Thoracic aorta (tissue), 2 donors: ENCODE measurements at places on chromosomes 6 and 20.

- no peak for DNase-seq
Measured at GRCh38 chr6:3046295-3046694, 22.0 kb upstream of the RIPK1 start.

- no peak for DNase-seq
Measured at GRCh38 chr6:41347378-41348050, 12.1 kb downstream of the NCR2 start.

DNA sequence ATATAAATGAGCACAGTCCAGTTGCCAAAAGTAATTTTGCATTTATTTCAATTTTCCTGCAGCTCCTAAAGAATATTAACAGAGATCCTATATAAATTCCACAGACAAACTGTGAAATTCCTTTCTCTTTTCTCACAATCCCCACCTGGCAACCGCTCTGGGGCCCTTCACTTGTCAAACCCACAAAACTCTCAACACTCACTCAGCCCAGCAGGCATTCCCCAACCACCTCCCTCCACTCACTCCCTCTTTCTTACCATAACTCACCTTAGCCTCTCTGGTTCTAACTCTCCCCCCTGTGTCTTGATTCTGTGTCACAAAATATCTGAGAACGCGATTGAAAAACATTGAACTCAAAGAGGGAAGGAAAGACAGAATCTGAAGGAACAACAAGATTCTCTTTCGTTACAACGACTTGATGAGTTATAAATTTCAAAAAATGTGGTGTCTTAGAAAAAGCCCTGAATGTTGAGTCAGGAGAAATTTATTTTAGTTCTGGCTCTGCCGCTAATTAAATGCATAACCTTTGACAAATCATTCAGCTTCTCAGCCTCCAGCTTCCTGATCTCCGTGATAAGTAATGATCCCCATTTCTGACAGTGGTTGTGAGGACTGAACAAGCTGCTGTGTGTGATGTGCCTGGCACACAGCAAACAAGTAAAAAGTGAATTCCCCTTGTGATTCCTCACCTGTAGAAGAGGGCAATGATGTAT, 87.9 kb downstream of the UNC5CL start:
- DNase-seq = no peak

DNA sequence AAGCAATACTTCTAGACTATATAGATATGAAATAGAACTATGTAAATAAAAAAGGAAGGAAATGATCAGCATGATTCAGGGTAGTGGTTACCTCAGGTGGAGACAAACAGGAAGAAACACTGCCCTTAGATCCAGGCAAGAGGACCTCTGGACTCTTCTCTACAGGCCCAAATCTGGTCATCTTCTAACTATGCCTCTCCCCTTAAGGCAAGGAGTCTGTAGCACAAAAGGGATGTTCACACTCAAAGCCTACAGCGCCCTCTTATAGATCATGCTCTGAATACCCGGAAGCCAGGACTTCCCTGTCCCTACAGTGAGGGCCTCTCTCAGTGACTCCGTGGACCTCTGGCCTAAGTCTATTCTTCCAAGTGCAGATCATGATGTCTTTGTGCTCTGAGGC, 30.4 kb upstream of the HIVEP2 start:
- no peak for DNase-seq

- no peak for DNase-seq
Measured at GRCh38 chr20:1860446-1860845, 34.8 kb upstream of the SIRPA start.

DNA sequence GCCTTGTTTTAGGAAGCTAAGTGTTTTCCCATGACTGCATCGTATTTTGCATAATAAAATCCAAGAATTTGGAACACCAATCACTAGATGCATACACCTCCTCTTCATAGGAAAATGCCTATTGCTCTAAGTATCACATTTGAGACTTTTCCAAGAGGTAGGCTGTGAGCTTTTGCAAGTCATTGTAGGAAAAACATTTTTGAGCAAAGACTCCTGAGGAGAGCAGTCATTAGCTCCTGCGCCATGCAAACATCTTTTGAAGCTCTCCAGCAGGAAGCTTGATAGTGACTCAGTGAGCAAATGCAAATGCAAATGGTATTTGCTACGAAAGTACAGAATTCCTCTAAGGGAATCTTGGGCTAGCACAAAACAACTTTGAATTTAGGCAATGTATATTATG, 750.4 kb downstream of the QKI start:
- no peak for DNase-seq

DNA sequence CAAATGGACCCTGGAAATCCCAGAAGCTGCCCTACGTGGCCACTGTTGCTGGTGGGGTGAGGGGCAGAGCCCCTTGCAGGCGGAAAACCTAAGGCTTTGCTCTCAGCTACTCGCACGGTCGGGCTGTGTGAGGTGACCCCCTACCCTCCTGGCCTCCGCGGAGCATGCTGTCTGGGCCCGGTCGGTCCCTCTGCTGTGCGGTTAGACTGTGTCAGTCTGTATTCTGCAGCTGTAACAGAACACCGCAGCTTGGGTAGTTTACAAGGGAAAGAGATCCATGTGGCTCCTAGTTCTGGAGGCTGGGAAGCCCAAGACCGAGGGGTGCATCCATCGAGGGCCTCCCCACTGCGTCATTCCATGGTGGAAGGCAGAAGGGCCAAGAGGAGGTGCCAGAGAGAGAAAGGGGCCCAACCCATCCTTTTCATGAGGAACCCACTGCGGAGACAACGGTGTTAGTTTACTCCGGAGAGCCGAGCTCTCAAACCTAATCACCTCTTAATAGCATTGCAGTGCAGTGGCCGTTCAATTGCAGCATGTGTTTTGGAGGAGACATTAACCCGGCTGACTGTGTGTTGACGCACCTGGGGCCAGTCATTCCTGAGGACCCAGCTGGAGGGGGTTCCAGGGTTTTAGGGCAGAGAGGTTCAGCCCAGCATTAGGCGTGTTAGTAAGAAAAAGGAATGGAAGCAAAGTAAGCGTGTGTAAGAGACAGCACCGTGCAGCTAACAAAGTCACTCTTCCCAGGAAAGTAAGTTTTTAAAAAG, 18.3 kb downstream of the COL9A3 start:
- DNase-seq = no peak

DNA sequence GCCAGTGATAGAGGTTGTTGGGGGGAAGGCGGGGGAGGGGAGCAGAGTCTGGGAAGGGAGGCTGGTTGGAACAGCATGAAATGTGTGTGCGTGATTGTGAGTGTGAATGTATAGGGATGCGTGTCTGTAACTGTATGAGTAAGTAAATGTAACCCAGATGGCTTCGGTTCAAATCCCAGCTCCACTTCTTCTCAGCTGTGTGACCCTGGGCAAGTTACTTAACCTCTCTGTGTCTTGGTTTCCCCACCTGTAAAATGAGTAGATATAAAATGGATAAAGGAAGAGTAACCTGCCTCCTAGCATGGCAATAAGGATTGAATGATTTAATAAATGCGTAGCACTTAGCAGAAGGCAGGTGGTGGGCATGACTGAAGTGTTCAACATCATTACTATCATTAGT, 24.1 kb downstream of the MAFB start:
- no peak for DNase-seq

DNA sequence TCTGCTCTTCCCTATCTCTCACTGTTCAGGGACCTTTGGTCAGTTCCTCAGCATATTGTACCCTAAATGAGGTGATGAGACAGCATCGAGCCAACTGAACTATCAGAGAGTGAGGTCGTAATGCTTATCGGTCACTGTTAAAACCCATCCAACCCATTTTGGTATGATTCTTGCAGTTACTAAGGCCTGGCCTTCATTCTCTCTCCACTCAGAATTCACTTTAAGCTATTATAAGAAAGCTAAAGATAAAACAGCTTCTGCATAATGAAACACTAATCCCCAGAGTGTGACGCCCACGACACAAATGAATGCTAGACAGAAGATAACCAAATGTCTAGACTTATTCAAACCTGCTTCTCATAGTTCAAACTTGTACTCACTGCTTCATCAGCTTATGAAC, 175.8 kb downstream of the GMPR start:
- no peak for DNase-seq

DNA sequence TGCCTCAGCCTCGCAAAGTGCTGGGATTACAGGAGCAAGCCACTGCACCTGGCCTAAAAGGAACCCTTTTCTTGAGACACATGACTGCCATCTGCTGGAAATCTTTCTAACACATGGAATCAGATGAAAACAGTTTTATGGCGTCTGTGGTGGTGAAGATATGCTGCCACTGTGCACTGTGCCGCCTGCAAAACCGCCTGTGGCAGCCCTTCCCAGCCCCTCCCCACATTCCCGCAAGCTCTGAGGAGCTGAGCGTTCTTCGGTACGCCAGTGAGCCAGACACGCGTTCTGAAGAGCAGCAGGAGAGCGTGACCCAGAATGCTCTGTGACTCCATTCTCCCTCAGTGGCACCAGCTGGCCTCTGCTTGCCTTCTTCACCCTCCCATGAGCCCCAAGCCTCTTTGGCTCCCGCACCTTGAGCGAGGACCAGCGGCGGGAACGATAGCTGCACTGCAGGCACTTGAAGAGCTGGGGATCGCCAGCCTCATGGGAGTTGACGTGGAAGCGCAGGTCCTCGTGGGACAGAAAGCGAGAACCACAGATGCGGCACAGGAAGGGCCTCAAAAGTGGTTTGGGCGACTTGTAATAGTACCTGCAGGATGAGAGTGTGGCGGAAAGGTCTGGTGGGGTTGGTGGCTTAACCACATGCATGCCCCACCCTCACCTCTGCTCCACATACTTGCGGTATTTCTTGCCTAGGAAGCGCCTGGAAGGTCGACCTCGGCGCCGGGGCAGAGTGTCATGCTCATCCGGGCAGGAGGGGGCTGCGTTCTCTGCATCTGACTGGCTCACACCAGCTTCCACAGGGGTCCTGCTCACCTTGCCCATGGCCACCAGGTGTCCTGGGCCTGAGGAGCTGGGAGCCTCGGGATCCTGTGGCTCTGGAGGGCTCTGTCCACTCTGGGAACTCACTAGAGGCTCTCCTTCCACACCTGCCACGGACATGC, 8.7 kb downstream of the ZNF335 start:
- no peak for DNase-seq

GRCh38 chr20:41173791-41174341, 36.5 kb downstream of the PLCG1 start:
- DNase-seq = no peak

GRCh38 chr20:37925265-37926165, 22.6 kb downstream of the VSTM2L start:
- no peak for DNase-seq

GRCh38 chr20:24277196-24277595, 192.2 kb upstream of the SYNDIG1 start:
- DNase-seq = no peak

DNA sequence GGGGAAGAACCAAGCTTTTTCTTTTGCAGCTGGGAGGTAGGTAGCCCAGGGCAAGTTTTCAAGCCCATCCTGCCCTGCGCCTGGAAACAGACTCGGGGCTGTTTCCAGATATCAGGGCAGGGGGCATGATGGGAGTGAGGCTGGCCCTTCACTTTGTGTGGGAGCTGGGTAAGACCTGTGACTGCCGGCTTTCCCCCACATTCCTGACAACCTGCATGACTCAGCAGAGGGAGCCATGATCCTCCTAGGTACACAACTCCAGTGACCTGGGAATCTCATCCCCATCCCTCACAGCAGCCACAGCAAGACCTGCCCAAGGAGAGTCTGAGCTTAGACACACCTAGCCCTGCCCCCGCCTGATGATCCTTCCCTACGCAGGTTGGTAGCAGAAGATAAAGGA, 280.8 kb downstream of the SOX4 start:
- no peak for DNase-seq

DNA sequence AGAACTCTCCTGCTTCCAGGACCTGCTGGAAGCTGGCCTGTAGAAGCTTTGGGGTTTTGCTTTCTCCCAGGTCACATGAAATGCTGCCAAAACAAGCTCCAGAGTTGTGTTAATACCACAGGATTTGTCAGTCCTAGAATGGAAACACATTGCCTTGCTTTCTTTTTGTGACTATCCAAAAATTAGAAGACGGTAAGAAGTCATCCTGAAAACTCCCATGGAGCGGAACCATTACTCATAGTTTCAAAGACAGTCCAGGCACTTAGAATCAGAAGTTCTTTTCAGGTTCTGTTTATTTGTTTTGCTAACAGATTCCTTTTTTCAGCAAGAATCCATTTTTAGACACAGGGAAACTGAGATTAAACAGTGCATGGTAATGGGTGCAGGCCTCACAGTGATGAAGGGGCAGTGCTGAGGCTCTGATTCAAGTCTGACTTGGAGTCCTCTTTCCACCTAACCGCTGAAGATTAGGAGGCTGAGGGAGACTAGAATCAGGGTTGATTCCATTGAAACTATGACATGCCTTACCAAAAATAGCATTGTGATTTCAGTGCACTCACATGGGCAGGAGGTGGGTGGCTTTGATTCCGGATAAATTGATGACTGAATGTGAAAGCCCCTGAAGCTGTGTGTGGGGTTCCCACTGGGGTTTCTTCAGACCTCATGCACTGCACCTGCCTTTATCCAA, 72.2 kb upstream of the NAA20 start:
- DNase-seq = no peak

DNA sequence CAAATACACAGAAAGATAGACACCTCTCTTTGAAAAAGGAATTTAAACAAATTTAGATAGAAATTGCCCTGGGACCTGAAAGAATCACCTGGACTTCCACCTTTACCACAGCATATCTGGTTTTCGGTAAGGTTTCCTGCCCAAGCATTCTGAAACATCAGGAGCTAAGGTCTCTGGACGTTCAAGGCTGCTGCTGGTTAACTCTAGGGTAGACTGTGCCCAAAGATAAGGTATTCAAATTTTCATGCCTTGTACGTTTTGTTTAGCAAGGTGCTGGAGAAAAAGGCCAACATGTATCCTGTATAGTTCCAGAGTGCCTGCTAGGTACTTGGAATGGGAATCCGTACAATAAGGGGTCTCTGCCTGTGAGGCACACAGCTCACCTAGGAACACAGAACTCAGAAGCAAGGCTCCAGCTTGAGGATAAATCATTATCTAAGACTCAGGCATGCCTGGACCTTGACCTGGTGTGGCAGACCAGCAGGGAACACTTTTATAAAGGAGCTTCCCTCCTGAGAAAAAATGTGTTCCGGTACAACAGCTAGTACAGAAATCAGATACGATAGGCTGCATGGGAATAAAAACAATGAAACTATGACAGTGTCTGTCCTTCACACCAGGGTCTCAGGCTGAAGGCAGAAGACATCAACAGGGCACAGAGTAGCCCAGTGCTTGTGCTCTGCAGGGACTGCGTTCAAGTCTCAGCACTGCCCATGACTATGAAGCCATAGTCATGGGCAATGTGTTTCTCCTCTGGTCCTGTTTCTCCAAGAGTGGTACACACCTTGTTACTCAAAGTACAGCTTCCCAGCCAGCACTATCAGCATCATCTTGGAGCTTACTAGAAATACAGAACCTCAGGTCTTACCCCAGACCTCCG, 70.4 kb downstream of the METTL24 start:
- DNase-seq = no peak

DNA sequence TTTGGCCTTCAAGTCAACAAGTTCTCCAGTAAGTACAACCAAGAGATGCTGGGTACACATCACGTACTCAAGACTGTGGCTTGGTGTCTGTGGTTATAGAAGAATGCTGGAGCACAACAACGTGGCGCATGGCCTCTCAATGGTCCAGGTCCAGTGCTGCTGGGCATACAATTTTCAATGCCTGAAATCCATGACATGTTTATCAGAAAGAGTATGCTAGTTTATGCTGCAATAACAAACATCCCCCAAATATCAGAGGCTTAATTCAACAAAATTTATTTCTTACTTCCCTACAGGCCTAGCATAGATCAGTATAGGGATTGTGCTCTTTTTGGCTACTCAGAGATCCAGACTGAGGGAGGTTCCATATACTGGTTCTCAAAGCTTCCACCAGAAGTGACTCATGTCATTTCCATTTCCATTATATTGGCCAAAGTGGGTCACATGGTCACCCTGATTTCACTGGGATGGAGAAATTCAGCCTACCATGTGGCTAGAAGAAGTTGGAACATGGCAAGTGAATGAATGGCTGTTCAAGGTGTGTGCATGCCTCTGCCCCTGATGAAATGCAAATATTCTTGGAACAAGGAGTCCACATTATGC, 33.3 kb upstream of the KIF16B start:
- no peak for DNase-seq
